NCI-H187 treated with DMSO at 0.1 percent for 48 hours (cell line): ENCODE measurements at places on chromosomes 16 and 17.

GRCh38 chr17:38329808-38330730, 13.7 kb downstream of the GPR179 start:
- no peak for DNase-seq

- no peak for DNase-seq
These were observed 90.2 kb downstream of the CDH8 start for GRCh38 chr16:61946019-61946418.

- DNase-seq, result no peak
These were observed 410.6 kb downstream of the UTP18 start for GRCh38 chr17:51670899-51671298.

- no peak for DNase-seq
These were observed 396.5 kb upstream of the PMFBP1 start for GRCh38 chr16:72568502-72568901.

- no peak for DNase-seq
These were observed 29.5 kb upstream of the CDH1 start for GRCh38 chr16:68707340-68708152.

DNA sequence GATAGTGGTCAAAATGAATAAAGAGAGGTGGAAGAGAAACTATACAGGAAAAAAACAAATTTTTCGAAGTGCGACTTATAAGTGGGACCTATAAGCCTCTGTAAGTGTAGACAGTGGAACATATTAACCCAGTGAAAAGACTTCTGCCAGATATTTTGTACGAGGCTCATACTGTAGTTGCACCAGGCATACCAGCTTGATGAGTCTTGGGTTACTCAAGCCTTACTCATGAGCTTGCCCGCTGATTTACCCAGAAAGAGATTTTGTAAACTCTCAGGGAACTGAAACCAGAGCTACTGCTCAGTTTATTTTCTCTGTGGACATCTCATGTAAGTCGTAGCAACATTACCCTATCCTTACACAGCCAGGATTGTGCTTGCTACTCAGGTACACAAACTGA, 708.0 kb upstream of the SOX9 start:
- no peak for DNase-seq

DNA sequence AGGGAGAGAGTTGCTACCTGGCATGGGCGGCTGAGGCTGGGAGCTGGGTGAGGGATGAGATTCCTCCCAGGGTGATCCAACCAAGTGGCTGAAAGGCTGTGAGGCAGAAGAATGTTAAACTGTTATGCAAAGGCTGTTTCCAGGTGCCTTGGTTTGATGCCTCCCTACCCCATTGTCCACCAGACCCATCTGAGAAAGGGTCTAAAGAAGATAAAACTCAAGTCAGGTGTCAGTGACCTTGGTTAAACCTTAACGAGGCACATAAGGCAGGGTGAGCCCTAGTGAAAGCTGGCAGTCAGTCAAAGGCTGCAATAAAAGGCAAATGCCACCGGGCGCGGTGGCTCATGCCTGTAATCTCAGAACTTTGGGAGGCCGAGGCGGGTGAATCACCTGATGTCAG, 23.8 kb downstream of the LDHD start:
- DNase-seq, result no peak

- no peak for DNase-seq
These were observed 8.7 kb downstream of the OGFOD1 start for GRCh38 chr16:56460101-56460500.

DNA sequence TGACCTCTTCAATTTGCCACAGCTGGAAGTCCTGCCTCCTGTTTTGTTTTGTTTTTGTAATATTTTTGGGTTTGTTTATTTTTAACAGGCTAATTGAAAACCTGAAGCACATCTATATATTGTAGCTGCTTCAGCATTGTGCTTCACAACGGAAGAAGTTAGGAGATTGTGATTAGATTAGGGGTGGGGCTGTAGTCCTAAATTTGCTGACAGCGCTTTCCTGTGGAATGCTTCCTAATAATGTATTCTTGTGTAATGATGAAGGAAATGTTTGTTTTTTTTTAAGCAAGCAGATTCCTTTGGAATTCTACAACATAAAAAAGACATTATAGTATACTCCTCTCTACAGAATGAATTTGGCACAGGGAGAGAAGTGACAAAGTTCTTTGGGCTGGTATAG, 70.1 kb downstream of the NLK start:
- no peak for DNase-seq

- no peak for DNase-seq
These were observed 5.1 kb downstream of the CBX8 start for GRCh38 chr17:79791735-79792161.

DNA sequence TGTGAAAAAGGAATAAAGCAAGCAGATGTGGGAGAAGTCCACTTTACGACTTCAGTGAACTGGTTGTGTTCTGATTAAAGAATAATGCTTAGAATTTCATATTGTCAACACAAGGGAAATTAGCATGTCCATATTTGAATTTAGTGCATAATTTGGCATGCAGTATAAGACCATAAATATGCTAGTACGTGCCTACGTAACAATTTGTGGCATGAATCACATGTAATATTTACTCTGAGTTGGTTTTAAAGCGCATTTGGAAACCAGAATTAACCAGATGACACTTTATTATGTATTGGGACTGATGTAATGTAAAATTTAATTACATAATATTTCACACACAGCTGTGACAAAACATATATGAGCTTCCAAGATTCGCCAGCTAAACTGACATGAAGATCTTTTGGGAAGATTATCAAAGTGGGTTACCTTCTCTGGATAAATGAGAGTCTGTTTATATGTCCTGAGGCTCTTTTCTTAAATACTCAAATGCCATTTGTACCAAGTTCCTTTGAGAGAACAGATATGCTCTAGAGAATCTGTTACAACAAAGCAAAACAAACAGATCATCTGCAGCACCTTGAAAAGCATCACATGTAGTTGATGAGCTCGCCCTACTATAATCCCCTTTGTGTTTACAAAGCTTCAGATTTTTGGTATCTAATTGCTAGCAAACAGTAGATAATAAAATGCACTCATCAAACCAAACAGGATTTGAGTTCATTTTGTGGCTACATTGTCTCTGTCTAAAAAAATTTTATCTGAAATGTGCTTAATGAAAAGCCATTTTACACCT, 1468.6 kb downstream of the CDH11 start:
- DNase-seq, result no peak

GRCh38 chr17:50539762-50540559, 7.0 kb upstream of the SPATA20 start:
- no peak for DNase-seq

GRCh38 chr16:72853575-72854266, 194.2 kb downstream of the ZFHX3 start:
- DNase-seq, result no peak

DNA sequence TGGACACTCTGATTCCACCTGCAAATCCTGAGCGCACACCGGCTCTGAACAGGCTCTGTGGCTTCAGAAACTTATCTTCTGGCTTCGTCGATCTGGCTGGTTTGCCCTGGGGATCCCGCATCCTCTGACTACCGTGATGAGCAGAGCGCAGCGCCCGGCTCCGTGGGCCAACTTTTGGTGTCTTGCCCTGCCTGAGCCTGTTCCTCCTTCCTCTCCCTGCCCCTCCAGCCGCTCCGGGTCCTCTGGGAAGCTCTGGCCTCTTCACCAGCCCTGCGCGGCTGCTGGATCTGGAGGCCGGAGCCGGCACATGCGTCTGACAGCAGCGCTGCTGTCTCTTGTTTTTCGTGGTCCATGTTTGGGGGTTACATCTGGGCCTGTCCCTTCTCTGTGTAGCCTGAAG, 65.6 kb downstream of the JPH3 start:
- no peak for DNase-seq

- no peak for DNase-seq
These were observed 17.4 kb downstream of the USP22 start for GRCh38 chr17:21025451-21025850.
